ENCODE measurements at places on chromosomes 5 and 9.

DNA sequence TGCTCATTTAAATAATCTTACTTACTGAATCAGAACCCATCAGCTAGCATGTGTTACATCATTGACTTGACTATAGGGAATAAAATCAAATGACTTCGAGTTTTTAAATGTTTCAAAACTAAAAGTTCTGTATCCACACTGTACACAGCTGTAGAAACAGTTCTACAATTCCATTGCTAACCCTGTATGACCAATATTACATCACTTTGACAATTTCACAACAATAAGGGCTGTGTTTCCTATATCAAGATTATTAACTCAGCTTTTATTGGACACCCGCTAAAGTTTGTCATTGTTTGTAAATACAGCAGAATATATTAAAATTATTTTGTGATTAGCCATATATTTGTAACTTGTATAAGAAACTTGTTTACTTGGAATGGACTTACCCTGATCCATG lies 540.8 kb downstream of the PRELID2 start:
- DNase-seq, result no peak

- DNase-seq, result no peak
Measured at GRCh38 chr9:18976709-18977531, 56.1 kb downstream of the SAXO1 start.

- no peak for DNase-seq
Measured at GRCh38 chr9:78954286-78954685, 617.5 kb upstream of the TLE4 start.

DNA sequence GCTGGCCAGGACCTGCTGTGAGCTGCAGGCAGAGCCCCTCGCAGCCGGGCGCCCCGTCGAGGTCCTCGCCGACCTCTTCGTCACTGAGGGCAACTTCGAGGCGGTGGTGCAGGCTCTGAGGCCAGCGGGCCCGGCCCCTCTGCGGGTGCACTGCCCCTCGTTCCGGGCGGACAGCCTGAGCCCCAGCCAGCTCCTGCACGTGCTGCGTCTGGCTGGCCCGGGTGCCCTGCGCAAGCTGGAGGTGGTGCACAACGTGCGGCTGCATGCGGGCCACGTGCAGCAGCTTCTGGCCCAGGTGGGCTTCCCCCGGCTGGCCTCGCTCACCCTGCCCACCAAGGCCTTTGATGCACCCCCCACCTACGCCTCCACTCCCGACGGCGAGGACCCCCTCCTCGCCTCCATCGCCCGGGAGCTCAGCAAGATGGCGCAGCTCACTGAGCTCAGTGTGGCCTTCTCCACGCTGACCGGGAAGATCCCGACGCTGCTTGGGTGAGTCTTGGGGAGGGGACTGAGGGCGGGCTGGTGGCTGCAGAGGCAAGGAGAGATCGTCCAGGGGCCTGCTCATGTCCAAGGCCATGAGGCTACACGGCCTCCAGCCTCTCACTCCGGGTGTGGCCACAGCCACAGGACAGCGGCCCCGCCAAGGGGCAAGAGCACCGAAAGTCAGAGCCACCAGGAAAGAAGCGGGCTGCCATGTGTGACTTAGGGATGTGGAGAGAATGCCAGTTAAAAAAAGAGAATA lies 825 bp downstream of the LRRC14B start:
- DNase-seq, result no peak

- DNase-seq, result no peak
Measured at GRCh38 chr5:173795601-173796000, 92.5 kb upstream of the CPEB4 start.

GRCh38 chr9:106526716-106527204 lies 336.2 kb upstream of the ZNF462 start:
- no peak for DNase-seq

- no peak for DNase-seq
Measured at GRCh38 chr9:21711504-21711903, 90.9 kb upstream of the MTAP start.

GRCh38 chr9:76873821-76874220 lies 32.1 kb downstream of the PRUNE2 start:
- no peak for DNase-seq

- no peak for DNase-seq
Measured at GRCh38 chr5:3324421-3325101, 271.1 kb upstream of the IRX1 start.

- no peak for DNase-seq
Measured at GRCh38 chr9:106632621-106633020, 230.3 kb upstream of the ZNF462 start.

- DNase-seq, result no peak
Measured at GRCh38 chr9:136289651-136290507, 14.0 kb downstream of the CCDC187 start.

All from NCI-H446 (cell line).